RPMI7951 (cell line): ENCODE measurements at places on chromosomes 6 and 20. TPM values are rescaled to one million over a fixed set of nuclear protein-coding genes. Genes with fewer than 3 reads are reported as not detected.

The IL20RA gene
- not detected in 2 replicates for total RNA-seq

The AVP gene
- total RNA-seq = not detected in 2 replicates

The VWA7 gene
- total RNA-seq = 0.10 and 0.36 TPM in 2 replicates

The NOP56 gene
- total RNA-seq = 224 and 268 TPM in 2 replicates

The C20orf204 gene
- 0.36 and 1.7 TPM in 2 replicates for total RNA-seq

DNA sequence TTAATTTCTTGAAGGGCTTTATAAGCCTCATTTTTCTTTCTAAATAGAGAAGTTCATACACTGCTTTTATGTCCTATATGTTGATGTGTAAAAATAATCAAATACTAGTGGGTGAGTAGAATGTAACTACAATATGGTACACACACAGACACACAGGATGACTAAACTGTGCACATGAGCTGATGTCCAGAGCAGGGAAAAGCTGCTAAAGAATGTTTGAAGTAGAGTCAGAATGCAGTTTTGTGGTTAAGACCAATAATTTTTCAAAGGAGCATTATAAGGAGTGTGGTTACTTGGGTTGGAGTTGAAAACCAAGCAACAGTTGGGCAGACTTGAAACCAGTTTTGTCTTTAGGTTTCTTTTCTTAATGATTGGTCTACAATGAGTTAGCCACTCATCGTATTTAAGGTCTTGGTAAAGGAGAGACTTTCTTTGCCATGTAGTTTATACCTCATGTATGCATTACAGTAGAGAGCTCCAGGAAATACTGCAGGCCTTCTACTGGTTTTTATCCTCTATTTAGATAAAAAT is 196.6 kb downstream of the ESR1 start:
- DNase-seq = peak; percentile 33

DNA sequence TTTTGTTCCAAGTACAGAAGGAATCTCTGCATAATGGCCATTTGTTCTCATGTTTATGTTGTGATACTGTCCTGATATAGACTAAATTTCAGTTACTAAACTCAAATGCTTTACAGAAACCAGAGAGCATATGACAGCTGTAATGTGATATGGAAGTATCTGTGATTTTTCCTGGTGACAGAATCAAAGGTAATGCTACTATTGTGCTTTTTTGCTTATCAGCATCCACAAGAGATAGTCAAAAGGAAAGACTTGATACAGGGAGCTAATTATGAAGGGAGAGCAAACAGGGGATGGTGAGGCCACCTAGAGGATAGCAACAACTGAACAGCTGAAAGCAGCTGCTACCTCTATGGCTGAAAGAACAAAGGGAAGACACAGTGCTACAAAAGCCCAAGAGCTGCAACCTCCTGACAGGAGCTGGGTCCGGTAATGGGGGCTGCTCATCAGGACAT is 181.4 kb downstream of the PHF3 start:
- DNase-seq = no peak

GRCh38 chr6:157096522-157096921 is 226.8 kb downstream of the TMEM242 start:
- DNase-seq = no peak

DNA sequence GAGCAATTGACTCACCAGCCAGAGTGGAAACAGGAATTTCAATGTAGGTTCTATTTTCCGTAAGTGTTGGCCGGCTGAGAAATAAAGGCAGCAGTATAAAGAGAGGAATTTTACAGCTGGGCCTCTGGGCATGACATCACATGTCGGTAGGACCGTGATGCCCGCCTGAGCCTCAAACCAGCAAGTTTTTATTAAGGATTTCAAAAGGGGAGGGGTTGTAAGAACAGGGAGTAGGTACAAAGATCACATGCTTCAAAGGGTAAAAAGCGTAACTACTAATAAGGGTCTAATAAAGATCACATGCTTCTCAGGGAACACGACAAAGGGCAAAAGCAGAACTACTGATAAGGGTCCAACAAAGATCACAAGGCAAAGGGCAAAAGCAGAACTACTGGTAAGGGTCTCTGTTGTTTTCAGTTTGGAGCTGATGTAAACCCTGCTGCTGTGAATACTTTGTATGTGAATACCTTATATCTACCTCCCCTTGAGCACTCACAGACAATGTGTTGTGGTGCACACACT is 9.0 kb upstream of the TULP4 start:
- DNase-seq = no peak

DNA sequence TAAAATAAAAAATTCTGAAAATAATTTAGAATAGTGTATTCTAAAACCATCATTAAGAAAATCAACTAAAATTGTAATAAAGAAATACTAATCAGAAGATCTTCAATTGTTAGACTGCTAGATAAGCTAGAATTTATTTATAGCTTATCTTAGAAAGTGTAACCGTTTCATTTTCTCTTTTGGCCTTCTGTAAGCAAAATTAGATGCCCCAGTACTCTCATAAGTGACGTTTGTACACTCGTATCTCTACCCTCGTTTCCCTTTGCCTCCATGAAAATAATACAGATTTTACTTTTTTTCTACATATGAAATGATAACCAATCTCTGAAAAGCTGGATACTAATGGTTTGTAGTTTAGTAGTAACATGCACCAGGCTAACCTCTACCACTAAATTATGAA is 19.8 kb downstream of the DSE start:
- DNase-seq = no peak

DNA sequence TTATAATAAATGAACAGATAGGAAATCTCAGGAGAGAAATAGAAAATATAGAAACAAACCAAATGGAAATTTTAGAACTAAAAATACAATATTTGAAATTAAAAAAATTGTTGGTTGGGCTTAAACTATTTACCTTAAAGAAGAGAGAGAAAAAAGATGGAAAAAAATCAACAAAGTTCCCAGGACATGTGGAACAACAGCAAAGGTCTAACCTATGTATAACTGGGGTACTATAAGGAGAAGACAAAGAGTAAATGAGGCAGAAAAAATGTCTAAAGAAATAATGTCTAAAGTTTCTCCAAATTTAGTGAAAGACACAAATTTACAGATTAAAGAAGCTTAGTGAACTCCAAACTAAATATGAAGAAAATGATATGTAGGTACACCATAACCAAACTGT is 41.1 kb upstream of the ZBTB24 start:
- no peak for DNase-seq

GRCh38 chr6:49004801-49005200 is 458.3 kb downstream of the MMUT start:
- DNase-seq = peak; percentile 61

DNA sequence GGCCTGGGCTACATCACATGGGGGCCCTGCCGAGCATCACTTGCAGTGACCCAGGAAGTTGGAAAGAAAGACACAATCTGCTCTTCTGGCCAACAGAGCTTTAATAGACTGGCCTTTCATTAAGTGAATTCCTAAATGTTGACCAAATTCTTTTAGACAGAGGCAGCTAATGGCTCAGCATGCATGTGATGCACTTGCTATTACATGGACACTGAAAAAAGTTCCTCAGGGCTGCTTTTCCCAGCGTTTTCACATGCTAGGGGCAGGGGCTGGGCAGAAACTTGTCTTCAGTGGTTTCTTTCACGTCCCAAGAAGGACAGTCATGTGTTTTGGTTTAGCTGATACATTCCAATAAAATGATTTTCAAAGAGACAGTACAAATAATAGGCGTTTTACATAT is 651.0 kb upstream of the SLC35B3 start:
- peak; percentile 15 for DNase-seq

DNA sequence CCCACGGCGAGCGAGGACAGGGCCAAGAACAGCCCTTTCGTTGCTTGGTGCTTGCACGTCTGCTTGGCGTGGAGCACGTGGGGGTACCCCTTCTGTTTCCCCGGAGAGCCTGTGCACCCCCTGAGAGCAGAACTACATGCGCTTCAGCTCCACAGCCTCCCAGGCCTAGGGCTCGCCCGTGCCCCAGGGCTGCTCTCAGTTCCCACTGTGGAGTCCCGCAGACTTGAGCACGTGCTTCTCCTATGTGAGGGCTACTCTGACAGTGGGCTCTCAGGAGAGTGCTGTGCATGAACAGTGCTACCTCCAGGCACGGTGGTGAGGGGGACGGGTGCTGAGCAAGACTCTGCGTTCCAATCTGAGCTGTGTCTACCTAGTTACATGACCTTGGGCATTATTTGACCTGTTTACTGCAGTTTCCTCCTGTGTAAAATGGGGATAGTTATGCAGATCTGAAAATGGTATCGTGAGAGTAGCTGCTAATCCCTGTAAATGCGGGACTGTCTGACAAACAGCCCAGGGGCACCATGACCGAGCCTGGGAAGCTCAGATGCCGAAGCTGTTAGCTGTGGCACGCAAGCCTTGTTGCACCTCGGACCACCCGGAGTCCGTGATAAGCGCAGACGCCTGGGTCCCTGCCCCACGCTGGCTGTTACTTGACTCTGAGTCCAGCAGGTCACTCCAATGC is 82.4 kb downstream of the IRF4 start:
- DNase-seq = peak; percentile 70

- no peak for DNase-seq
Observed at GRCh38 chr6:28224131-28225055, 682 bp upstream of the ZSCAN9 start.

DNA sequence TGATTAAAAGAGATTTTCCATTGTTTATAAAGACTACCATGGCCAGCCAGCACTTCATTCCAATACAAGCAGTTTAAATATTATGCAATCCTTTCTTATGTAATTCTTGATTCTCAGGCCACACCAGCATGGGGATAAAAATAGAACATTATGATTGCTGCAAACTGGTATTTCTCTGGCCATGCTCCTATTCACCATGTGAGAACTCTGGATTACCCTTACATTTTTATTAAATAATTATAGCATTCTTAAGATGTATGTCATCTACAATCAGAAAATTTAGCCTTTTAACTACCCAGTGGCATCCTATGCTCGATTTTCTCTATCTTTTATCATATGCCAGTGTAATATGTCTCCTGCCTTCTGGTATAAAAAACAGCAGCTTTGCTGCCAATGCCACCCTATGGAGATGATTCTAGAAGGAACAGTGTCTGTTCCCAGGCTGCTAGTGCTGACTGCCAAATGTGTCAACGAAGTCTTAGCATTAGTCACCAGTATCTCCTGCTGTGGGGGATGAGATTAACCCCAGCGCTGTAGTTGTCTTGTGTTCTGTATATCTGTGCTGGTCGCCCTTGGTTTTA is 501.4 kb downstream of the BCKDHB start:
- DNase-seq = peak; percentile 81

DNA sequence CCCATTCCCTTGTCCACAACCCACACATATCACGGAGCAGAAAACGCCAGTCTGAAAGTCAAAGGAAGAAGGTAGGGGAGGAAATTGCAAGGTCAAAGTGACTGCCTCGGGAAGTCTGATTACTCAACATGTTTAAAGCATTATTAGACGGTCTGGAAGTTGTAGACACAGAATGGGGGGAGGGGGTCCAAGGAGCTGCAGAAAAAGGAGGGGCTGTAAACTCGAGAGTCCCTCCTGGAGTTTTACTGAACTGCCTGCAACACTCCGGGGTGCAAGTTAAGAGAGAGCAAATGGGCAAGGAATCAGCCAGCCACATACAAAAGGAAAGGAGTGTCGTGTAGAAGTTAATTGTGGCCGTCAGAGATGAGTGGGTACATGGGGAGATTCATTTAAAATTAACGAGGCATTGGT is 417.7 kb upstream of the JARID2 start:
- no peak for DNase-seq
